ENCODE measurements at places on chromosomes 12 and 14.

DNA sequence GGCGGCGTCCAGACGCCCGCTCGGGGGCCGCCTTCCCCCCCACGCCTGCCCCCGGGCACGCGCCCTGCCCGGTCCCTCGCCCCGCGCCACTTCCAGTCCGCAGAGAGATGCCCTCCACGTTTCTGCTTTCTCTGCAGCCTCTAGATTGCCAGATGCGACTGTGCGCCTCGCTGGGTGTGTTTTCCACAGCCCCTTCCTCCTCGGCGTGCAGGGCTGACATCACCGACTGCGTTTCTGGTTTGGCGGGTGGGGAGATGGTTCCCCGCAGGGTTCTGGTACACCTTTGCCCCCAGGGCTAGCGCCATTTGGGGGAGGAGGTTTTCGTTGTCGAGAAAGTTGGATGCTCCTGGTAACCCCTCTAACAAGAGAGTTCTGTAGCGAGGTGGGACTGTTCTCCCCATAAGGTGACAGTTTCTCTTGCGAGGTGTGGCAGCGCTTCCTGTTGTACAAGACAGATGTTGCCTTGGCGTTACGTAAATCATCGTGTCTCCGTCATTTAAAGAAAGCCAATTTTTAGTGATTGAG is 1.5 kb downstream of the CALM1 start:
- peak; percentile 65 for DNase-seq

DNA sequence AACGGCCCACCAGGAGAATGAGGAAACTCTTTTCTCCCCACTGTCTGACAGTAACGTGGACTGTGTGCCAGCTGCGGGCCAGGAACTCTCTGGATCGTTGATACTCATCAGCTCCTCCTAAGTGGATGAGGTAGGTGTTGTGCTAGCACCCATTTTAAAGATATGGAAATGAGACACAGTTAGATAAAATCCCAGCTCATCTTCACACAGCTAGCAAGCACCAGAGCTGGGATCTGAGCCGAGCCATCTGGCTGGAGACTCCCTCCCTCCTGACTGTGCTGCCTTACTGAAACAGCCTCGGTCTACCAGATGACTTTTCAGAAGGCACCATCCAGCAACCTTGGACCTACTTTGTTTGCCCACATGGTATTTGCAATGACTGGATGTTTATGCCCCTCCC is 49.2 kb downstream of the TMEM132D start:
- no peak for DNase-seq

- DNase-seq, result peak; percentile 52
Measured at GRCh38 chr14:35355981-35356841, 48.3 kb downstream of the NFKBIA start.

GRCh38 chr14:56716705-56717104 is 93.6 kb downstream of the OTX2 start:
- no peak for DNase-seq

- DNase-seq, result no peak
Measured at GRCh38 chr14:69876221-69876847, 2.9 kb upstream of the SMOC1 start.

DNA sequence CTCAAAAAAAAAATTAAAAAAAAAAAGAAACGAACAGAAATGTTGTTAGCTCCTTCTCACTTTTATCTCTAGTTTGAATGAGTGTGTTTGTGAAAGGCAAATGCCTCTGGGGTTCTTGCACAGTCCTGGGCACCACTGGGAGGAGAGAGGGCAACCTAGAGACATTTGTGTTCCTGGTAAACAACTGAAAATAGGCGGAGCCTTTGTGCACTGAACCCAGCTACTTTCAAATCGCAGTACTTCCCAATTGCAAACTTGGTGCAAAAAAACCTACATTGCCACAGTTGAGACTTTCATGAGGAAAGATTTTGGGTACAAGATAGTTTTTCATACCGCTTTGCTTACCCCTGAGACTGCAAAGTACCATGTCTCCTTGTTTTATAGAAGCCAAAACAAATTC is 430.0 kb downstream of the ZFP36L1 start:
- no peak for DNase-seq

- peak; percentile 60 for DNase-seq
Measured at GRCh38 chr12:94207849-94208621, 59.7 kb downstream of the PLXNC1 start.

GRCh38 chr12:5407034-5407856 is 24.7 kb upstream of the NTF3 start:
- DNase-seq, result no peak

- DNase-seq, result no peak
Measured at GRCh38 chr12:126963825-126964224, 1303.1 kb upstream of the TMEM132C start.

- DNase-seq, result no peak
Measured at GRCh38 chr14:82080370-82080769, 546.7 kb upstream of the SEL1L start.

- DNase-seq, result no peak
Measured at GRCh38 chr12:67617629-67618028, 30.9 kb upstream of the DYRK2 start.

- DNase-seq, result no peak
Measured at GRCh38 chr14:58587271-58587670, 50.5 kb upstream of the DACT1 start.

- DNase-seq, result peak; percentile 62
Measured at GRCh38 chr12:14768823-14769405, 34.4 kb downstream of the WBP11 start.

GRCh38 chr12:109448272-109448671 is 28.8 kb downstream of the KCTD10 start:
- no peak for DNase-seq

GRCh38 chr12:227286-227915 is 13.4 kb upstream of the SLC6A12 start:
- DNase-seq, result no peak

DNA sequence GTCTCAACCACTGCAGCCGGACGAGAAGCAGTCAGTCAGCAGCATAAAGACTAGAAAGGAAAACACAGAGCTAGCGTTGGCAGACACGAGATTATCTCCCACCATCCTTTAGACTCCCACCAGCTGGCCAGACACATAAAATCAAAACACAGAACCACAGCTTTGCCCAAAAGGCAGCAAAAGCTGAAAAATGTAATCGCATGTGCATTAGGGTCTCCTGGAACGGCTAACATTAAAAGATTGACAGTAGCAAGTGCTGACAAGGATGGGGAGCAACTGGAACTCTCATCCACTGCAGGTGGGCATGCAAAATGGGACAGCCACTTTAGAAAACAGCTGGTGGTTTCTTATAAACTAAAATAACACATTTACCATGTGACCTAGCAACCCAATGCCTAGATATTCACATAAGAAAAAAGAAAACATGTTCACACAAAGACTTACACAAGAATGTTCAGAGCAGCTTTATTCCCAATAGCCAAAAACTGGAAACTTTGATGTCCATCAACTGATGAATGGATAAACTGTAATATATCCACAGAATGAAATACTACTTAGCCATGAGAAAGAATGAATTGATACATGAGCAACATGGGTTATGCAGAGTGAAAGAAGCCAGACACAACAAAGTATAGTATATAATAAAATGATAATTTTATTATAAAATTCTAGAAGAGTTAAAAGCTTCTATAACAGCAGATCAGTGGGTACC is 37.7 kb downstream of the NCOR2 start:
- no peak for DNase-seq

DNA sequence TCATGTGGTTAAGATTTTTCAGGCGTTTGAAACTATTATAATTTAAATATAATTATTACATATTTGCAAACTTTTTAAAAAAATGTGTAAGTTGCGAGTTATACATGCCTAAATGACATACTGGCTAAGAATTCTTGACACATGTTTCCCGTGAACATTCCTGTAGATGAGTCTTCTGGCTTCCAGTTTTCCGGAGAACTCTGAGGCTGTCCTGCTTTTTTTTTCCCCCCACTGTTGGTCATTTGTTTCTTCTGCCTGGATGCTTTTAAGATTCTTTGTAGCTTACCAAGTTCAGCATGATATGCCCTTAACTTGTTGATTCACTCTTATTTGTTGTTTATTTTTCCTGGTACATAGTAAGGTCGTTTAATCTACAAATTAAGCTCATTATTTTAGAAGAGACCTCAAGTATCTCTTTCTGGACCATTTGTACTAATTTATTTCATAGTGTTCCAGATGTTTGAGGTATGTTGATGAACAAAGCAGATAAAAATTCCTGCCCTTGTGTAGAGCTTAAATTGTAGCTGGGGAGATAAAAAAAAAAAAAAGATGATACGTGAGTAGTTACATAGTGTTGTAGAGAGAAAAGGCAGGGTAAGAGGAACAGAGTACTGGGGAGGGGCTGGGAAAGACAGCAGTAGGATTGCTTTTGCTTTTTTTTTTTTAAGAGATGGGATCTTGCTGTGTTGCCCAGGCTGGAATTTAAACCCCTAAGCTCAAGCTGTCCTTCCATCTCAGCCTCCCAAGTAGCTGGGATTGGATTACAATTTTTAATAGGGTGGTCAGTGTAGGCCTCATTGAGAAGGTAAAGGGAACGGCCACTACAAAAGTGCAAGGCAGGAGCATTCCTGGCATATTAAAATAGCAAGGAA is 32.8 kb downstream of the ARHGAP5 start:
- DNase-seq, result no peak

GRCh38 chr12:121611306-121611705 is 15.0 kb upstream of the ORAI1 start:
- peak; percentile 26 for DNase-seq

DNA sequence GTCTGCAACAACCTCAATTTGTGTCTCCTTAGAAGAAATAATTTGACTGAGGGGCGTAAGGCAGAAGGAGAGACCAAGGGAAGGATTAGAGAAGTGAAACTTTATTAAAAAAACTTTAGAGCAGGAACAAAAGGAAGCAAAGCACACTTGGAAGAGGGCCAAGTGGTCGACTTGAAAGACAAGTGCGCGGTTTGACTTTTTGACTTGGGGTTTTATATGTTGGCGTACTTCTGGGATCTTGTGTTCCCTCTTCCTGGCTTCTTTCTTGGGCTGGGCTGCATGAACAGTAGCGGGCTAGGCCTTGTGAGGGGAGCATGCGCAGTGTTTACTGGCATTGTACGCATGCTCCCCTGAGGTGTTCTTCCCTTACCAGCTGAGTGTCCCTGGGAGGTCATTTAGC is 369.3 kb upstream of the DCN start:
- no peak for DNase-seq

- DNase-seq, result no peak
Measured at GRCh38 chr12:89593233-89593632, 67.4 kb upstream of the POC1B start.
